NCI-H1417 treated with DMSO at 0.1 percent for 48 hours (cell line): ENCODE measurements at places on chromosomes 1 and 21.

- DNase-seq, result no peak
These were observed 181.4 kb upstream of the ETV3 start for GRCh38 chr1:157319567-157319966.

GRCh38 chr21:40067751-40068150 lies 200.5 kb downstream of the PCP4 start:
- no peak for DNase-seq

- no peak for DNase-seq
These were observed 11.6 kb downstream of the ADAM30 start for GRCh38 chr1:119884711-119885110.

- DNase-seq, result no peak
These were observed 137.2 kb downstream of the DHRS3 start for GRCh38 chr1:12480748-12481362.

DNA sequence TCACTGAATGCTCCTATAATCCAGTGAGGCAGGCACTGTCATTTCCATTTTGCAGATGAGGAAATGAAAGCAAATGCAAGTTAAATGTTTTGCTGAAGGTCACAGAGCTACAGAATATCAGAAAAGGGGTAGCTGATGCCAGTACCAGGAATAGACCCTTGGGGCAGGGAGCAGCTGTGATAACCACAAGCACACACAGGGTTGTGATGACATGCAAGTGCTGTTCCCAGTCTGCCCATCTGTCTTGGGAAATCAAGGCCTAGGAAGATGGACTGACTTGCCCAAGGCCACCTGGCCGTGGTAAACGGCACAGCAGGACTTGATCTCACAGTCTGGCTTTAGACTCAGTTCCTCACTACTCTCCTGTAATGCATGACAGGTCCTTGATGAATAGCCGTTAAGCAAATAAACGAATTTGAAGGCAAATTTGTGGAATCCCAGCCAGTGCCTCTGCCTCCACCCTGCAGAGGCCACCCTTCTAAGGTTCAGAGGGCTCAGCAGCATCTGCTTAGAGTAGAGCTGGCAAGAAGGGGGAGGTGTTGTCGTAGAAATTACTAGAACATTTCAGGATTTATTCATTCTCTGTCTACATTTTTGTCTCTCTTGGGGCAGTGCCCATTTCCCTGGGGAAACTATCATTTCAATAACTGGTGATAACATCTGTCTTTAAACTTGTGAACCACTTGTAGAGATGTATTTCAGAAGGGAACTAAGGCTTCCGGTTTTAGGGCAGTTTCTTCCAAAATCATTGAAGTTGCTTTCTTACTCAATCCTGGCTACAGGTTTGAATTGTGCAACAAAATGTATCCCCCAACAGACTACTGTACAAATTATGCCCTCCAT lies 53.2 kb upstream of the MRPS6 start:
- peak; percentile 21 for DNase-seq
